ENCODE measurements at places on chromosomes 12 and 14. TPM values are rescaled to one million over a fixed set of nuclear protein-coding genes. Genes with fewer than 3 reads are reported as not detected.

Gene KRT77
- polyA plus RNA-seq, result not detected

Gene TESPA1
- 17.1 TPM for polyA plus RNA-seq

DNA sequence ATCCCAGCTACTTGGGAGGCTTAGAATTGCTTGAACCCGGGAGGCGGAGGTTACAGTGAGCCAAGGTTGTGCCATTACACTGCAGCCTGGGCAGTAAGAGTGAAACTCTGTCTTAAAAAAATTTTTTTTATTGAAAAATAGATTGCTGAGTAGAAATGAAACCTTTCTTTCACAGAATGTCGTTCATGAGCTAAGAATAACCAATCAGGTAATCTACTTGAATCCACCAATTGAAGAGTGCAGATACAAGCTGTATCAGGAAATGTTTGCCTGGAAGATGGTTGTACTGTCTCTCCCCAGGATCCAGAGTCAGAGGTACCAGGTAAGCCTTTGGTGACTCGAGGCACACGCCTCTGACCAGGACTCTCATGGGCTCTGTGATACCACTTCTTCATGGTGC, 27.0 kb downstream of the DYNC1H1 start:
- DNase-seq, result no peak

GRCh38 chr12:104782296-104782695, 175.8 kb downstream of the SLC41A2 start:
- no peak for DNase-seq

DNA sequence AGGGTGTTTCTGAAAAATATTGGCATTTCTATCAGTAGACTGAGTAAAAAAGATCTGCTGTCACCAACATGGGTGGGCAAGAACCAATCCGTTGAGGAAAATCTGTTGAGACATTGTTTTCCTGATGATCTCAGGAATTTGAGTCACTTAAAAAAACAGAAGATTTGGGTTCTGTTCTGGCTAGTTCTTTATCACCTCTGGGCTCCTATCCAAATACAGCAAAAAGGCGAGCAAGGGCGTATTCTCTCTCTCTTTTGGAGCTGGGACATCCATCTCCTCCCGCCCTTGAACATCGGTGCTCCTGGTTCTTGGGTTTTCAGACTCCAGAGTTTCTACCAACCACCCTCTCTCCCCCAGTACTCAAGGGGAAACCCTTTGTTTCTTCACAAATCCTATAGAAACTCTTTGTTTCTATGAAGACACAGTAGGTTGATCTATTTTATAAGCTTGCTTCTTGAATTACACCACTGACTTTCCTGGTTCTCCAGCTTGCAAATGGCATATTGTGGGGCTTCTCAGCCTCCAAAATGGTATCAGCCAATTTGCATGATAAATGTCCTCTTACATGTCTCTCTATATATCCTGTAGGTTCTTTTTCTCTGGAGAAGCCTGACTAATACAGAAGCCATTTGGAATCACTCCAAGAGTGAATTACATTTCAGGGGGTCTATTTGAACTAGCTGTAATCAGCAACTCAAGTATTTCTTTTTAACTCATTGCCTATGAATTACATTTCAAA, 263.9 kb upstream of the TMTC1 start:
- DNase-seq, result no peak

GRCh38 chr12:93634416-93634815, 42.8 kb upstream of the CRADD start:
- no peak for DNase-seq

DNA sequence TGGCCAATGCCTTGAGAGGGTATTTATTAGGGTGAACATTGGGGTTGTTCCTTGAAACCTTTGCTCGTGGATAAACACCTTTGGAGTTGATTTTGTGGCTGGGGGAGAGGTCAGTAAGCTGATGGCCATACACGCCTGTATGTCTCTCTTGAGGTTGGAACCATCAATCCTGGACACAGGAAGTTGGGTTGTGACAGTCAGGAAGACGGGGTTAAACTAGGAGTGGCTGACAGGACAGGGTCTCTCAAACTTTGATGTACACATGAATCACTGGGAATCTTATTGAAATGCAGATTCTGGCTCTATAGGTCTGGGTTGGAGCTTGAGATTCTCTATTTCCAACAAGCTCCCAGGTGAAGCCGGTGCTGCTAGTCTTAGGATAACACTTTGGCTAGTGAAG, 12.8 kb upstream of the WSCD2 start:
- DNase-seq, result no peak

DNA sequence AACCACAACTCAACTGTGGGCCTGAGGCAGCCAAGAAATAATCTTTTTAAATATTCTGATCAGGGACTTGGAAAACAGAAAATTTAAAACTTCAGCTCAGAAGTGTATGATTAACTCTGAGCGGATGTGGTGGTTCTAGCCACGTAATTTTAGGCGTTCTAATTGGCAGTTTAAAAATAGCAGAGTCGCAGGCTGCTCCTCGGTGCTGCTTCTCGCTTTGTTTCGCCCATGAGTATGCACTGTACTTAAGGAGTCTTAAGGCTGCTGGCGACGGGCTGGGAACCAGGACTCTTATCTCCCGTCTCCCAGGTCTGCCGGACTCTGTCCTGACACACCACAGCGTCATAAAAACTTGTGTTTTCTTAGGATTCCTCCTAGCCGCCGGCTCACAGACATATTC, 113.4 kb upstream of the PELI2 start:
- DNase-seq, result no peak

- no peak for DNase-seq
Observed at GRCh38 chr12:72230589-72230988, 41.6 kb upstream of the TRHDE start.

GRCh38 chr12:106903241-106903945, 52.3 kb upstream of the TMEM263 start:
- no peak for DNase-seq

DNA sequence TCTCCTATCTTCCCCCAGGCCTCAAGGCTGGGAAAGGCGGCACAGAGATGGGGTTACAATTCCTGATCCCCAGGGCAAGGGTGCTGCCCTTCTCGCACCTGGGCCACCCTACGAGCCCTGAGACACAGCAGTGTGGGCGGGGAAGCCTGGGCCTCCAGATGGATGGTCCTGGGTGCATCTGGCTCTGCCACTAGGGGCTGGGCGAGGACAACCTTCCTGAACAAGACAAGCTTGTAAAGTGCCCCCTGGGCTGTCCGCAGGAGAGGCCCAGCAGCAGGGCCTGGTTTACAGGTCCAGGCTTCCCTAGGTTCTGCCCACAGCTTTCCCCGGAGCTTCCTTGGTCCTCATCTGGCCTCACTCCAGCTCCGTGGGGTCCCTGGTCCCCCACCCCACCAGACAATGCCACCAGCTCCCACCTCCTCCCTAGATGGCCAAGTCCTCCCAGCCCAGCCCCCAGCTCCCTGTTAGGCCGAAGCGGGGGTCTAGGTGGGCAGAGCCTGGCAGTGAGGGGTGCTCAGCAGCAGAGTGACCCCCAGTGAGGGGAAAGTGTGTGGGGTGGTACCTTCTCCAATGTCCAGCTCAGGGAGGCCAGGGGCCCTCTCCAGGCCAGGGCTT, 8.9 kb downstream of the ARL6IP4 start:
- DNase-seq, result no peak

DNA sequence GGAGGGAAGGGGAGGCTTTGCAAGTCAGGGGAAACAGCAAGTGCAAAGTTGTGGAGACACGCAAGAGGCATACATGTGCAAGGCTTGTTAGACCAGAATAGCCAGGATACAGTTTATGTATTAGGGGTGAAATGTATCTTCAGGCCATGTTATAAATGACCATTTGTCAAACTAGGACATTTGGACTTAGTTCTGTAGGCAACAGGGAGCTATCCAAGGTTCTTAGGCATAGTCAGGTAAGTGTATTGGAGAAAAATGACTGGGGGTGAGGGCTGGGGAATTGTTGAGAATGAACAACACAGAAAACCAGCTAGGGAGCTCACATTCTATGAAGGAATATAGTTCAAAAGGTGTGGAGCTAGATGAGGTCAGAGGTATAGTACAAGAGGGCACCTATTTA, 42.5 kb downstream of the TPH2 start:
- DNase-seq, result no peak

- DNase-seq, result no peak
Observed at GRCh38 chr12:32148372-32148771, 41.7 kb downstream of the BICD1 start.

DNA sequence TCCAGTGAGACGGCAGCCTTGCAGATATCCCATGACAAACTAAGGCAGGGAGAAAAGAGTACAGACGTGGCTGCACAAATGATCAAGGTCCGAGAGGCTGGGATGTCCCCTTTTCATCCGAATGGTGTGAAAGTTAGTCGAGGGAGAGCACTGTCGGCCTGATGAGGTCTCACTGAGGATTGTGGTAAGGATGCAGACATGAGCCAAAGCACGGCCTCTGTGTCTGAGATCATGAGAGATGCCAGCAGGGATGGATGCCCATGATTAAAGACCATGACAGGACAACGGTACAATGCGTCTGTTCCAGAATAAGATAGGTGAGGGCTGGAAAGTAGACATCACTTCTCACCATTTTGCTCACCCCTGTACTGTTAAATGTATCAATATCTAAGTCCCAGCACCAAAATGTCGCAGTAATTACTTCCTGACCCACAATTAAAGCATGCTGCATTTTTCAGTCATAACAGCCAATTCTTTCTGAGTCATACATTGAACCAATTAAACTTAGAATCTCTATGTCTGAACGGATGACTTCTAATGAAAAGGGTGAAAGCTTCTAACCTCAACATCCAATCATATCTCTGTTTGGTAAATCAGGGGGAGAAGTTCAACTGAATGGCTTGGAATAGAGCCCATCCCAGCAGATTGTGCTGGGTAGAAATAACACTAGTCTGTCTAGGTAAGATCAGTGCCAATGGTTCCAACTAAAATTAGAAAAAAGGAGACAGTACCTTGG, 249.6 kb upstream of the SOX5 start:
- no peak for DNase-seq

- DNase-seq, result no peak
Observed at GRCh38 chr12:124392271-124392666, 97.4 kb downstream of the RFLNA start.
